Left lung (tissue), 14 donors: ENCODE measurements at places on chromosomes 1 and 21. TPM values are rescaled to one million over a fixed set of nuclear protein-coding genes. Genes with fewer than 3 reads are reported as not detected.

GRCh38 chr21:38297194-38297631, 40.4 kb downstream of the KCNJ15 start:
- no peak for DNase-seq
- H3K27me3 ChIP-seq, result no peaks in the 10 kb centered on the region
- peak overlapping the region; percentile 13 for H3K4me3 ChIP-seq
- H3K36me3 ChIP-seq, result no peaks in the 10 kb centered on the region

- DNase-seq, result no peak
- H3K36me3 ChIP-seq, result no peaks in the 10 kb centered on the region
- no peak overlapping the region for H3K4me3 ChIP-seq
- peak overlapping the region; percentile 20 for H3K27ac ChIP-seq
- peaks cover 4% of the 10 kb centered on the region for H3K4me1 ChIP-seq
- no peaks in the 10 kb centered on the region for H3K27me3 ChIP-seq
These were observed 82.7 kb downstream of the SIK1 start for GRCh38 chr21:43343992-43344886.

- no peaks in the 10 kb centered on the region for H3K36me3 ChIP-seq
- no peak for DNase-seq
- H3K4me1 ChIP-seq, result peaks cover 51% of the 10 kb centered on the region
- no peak overlapping the region for H3K27ac ChIP-seq
- no peak overlapping the region for H3K4me3 ChIP-seq
- H3K27me3 ChIP-seq, result no peaks in the 10 kb centered on the region
These were observed 2.6 kb downstream of the CHD1L start for GRCh38 chr1:147245129-147245528.

- no peak overlapping the region for H3K27ac ChIP-seq
- H3K27me3 ChIP-seq, result no peaks in the 10 kb centered on the region
- no peak overlapping the region for H3K4me3 ChIP-seq
- peak; percentile 52 for DNase-seq
- H3K36me3 ChIP-seq, result no peaks in the 10 kb centered on the region
These were observed 26.6 kb downstream of the ATF6 start for GRCh38 chr1:161792740-161793139.

- H3K36me3 ChIP-seq, result no peaks in the 10 kb centered on the region
- H3K27me3 ChIP-seq, result no peaks in the 10 kb centered on the region
- H3K4me3 ChIP-seq, result no peak overlapping the region
- H3K4me1 ChIP-seq, result no peaks in the 10 kb centered on the region
- DNase-seq, result no peak
- H3K27ac ChIP-seq, result no peak overlapping the region
These were observed 400.0 kb downstream of the MATN1 start for GRCh38 chr1:30323352-30323751.

- H3K27ac ChIP-seq, result no peak overlapping the region
- H3K4me1 ChIP-seq, result peaks cover 15% of the 10 kb centered on the region
- H3K27me3 ChIP-seq, result no peaks in the 10 kb centered on the region
- H3K36me3 ChIP-seq, result no peaks in the 10 kb centered on the region
These were observed 21.7 kb downstream of the APP start for GRCh38 chr21:26148840-26149354.

- H3K27me3 ChIP-seq, result no peaks in the 10 kb centered on the region
- no peaks in the 10 kb centered on the region for H3K36me3 ChIP-seq
- no peak overlapping the region for H3K4me3 ChIP-seq
- H3K27ac ChIP-seq, result no peak overlapping the region
These were observed 35.2 kb downstream of the NENF start for GRCh38 chr1:212467843-212468482.

DNA sequence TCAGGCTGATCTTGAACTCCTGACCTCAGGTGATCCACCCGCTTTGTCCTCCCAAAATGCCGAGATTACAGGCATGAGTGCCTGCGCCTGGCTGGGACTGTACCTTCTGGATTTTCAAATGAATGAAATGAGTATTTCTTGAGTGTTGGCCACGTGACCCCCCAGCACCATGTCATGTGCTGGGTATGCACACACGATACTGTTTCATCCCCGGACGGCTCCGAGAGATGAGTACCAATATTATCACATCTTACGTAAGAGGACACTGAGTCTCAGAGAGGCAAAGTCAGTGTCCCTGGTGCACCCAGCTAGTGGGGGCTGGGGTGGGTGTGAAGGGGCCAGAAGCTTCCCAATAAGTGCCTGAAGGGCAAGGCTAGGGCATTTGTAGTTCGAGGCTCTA, 780 bp upstream of the CROCC start:
- no peak overlapping the region for H3K27ac ChIP-seq
- no peak for DNase-seq
- no peaks in the 10 kb centered on the region for H3K27me3 ChIP-seq
- H3K36me3 ChIP-seq, result peaks cover 4% of the 10 kb centered on the region
- H3K4me1 ChIP-seq, result peaks cover 5% of the 10 kb centered on the region

- H3K27ac ChIP-seq, result no peak overlapping the region
- DNase-seq, result no peak
- no peaks in the 10 kb centered on the region for H3K4me1 ChIP-seq
- no peak overlapping the region for H3K4me3 ChIP-seq
These were observed 620.9 kb upstream of the USP24 start for GRCh38 chr1:55836086-55836485.

- DNase-seq, result no peak
- H3K27ac ChIP-seq, result peak overlapping the region; percentile 80
- peaks cover 21% of the 10 kb centered on the region for H3K4me1 ChIP-seq
These were observed 684 bp downstream of the LTN1 start for GRCh38 chr21:28991861-28992525.

GRCh38 chr1:3547055-3548005, 64.0 kb downstream of the MEGF6 start:
- no peaks in the 10 kb centered on the region for H3K27me3 ChIP-seq
- H3K4me1 ChIP-seq, result peaks cover 14% of the 10 kb centered on the region
- no peaks in the 10 kb centered on the region for H3K36me3 ChIP-seq
- no peak for DNase-seq

GRCh38 chr1:113683384-113684152, 75.7 kb downstream of the PHTF1 start:
- H3K27me3 ChIP-seq, result no peaks in the 10 kb centered on the region
- no peak for DNase-seq
- H3K4me3 ChIP-seq, result no peak overlapping the region
- no peaks in the 10 kb centered on the region for H3K4me1 ChIP-seq

GRCh38 chr1:54254055-54254454, 54.1 kb downstream of the MRPL37 start:
- DNase-seq, result no peak
- H3K4me3 ChIP-seq, result no peak overlapping the region
- H3K27me3 ChIP-seq, result no peaks in the 10 kb centered on the region
- peaks cover 10% of the 10 kb centered on the region for H3K36me3 ChIP-seq
- H3K27ac ChIP-seq, result no peak overlapping the region
- H3K4me1 ChIP-seq, result no peaks in the 10 kb centered on the region

- no peak for DNase-seq
- no peak overlapping the region for H3K4me3 ChIP-seq
- H3K27ac ChIP-seq, result no peak overlapping the region
- no peaks in the 10 kb centered on the region for H3K36me3 ChIP-seq
- H3K4me1 ChIP-seq, result no peaks in the 10 kb centered on the region
- H3K27me3 ChIP-seq, result no peaks in the 10 kb centered on the region
These were observed 18.8 kb upstream of the GORAB start for GRCh38 chr1:170513138-170513537.

DNA sequence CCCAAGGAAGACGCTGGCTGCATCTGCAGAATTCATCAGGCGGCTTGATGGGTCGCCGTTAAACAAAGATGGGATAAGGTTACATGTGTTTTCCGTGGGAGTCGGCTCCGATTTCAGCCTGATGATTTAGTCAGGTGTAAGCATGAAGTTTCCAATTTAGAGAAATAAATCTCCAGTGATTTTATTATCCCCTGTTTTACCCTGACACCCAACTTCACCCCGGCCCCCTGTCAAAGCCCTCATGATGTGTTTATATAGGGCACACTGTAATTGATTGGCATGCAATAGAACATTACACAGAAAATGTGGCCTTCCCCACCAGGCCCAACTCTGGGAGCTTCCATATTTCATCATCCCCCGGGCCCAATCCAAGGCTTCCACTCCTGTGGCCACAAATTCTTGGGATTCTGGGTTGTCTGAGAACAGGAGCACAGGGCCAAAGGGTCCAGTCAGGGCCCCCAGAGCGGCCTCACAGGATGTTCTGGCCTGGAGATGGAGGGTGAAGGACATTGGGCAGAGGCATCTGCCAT, 72.5 kb downstream of the FOXD2 start:
- H3K36me3 ChIP-seq, result no peaks in the 10 kb centered on the region
- DNase-seq, result no peak
- no peak overlapping the region for H3K4me3 ChIP-seq
- no peak overlapping the region for H3K27ac ChIP-seq

DNA sequence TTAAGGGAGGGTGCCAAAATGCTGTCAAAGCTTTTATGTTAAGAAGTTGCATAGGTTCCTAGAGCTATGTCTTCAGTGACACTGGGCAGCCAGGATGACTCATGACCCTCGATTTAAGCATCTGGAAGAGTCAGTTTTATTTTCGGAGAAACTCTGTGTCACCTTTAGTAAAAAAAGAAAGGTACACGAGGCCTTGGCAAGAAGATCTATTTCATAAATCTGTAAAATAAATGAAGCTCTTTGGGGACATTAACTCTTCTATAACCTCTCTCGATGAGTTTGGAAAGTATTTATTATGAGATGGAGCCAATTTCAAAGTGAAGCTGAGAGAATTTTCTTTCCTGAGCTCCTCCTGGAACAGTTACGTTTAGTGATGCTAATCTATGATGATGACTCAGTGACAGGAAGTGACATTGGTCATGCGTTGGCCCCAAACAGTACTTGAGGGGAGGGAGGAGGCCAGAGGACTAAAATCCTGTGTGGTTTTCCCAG, 156.5 kb downstream of the HLX start:
- no peak for DNase-seq
- H3K4me1 ChIP-seq, result peaks cover 5% of the 10 kb centered on the region
- no peak overlapping the region for H3K4me3 ChIP-seq
- H3K27me3 ChIP-seq, result no peaks in the 10 kb centered on the region

The HPDL gene
- total RNA-seq, result 1.5 TPM

The PLD5 gene
- 11.0 TPM for total RNA-seq

The ASCL5 gene
- 1.0 TPM for total RNA-seq

The PGLYRP3 gene
- not detected for total RNA-seq

The SEMA6C gene
- 3.9 TPM for total RNA-seq

The RPE65 gene
- total RNA-seq, result not detected

The NOC2L gene
- total RNA-seq, result 76.8 TPM

The PRAMEF4 gene
- total RNA-seq, result not detected

The SLC44A3 gene
- 14.1 TPM for total RNA-seq
